ENCODE measurements at places on chromosomes 7 and 10. TPM values are rescaled to one million over a fixed set of nuclear protein-coding genes. Genes with fewer than 3 reads are reported as not detected.

- H3K4me3 ChIP-seq, result no peak overlapping the region
- no peak for DNase-seq
- peaks cover 16% of the 10 kb centered on the region for H3K27me3 ChIP-seq
- H3K27ac ChIP-seq, result no peak overlapping the region
- peaks cover 3% of the 10 kb centered on the region for H3K4me1 ChIP-seq
Measured at GRCh38 chr7:106332201-106332600, 47.4 kb upstream of the NAMPT start.

DNA sequence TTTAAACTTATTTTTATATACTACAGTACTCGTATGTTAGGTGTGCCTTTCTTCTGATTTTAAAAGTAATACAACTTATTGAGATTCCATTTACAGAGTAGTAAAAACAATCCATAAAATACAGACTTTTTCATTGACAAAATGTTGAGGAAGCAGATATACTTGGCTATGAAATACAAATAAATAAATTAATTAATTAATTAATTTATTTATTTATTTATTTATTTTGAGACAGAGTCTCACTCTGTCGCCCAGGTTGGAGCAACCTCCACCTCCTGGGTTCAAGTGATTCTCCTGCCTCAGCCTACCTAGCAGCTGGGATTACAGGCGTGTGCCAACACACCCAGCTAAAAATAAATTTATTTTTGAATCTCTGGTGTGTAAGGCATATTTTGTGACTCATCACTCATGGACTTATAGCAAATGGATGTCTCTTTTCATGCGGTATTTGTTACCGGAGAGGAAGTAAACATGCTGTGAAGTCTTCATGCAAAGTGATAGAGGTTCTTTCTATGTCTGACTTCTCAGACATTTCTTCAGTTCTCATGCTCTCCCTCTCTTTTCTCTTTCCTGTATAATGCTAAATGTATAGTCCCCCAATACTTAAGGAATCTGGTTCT is 20.2 kb upstream of the SRPK2 start:
- H3K27ac ChIP-seq, result no peak overlapping the region
- no peaks in the 10 kb centered on the region for H3K27me3 ChIP-seq
- no peak for DNase-seq
- H3K4me3 ChIP-seq, result no peak overlapping the region
- no peaks in the 10 kb centered on the region for H3K4me1 ChIP-seq

ABCC2 gene
- 3.4 TPM for total RNA-seq

DNA sequence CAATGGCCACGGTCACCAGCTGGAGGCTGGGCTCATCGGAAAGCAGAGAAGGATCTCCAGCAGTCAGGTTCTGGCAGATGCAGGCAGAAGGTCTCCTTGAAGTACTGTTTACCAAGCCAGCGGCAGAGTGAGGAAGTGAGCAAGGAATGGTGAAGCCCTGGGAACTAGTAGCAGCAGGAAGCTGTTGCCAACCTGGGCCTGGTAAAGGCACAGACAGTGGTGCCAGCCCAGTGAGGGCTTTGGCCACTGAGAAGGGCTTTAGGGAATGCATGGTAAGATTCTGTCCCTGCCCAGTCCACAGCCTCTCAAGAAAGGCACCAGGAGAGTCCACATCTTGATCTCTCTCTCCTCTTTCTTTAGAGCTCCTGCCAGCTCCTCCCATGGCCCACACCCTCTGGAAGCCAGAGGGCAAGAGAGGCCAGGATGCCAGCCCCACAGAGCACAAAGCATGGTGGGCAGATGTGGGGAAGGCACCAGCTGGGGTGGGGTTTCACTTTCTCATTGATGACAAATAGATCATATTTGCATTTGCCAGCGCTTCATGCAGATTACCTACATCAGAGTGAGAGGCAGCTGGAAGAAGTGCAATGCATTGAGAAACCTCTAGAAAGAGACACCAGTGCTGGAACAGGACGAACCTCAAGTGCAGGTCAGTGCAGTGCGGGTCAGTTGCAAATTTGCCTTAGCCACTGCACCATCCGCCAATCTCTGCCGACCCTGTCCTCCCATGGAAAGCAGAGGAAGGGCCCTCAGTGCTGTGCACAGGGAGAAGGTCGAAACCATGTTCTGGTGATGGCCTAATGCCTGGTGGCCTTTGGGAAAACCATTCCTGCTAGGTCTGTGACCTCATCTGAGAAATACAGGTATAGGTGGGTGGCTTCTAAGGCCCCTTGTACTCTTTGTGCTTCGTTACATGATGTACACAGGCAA is 667.8 kb upstream of the MKI67 start:
- no peak for DNase-seq
- no peak overlapping the region for H3K27ac ChIP-seq
- no peaks in the 10 kb centered on the region for H3K36me3 ChIP-seq
- H3K27me3 ChIP-seq, result peaks cover 10% of the 10 kb centered on the region

DNA sequence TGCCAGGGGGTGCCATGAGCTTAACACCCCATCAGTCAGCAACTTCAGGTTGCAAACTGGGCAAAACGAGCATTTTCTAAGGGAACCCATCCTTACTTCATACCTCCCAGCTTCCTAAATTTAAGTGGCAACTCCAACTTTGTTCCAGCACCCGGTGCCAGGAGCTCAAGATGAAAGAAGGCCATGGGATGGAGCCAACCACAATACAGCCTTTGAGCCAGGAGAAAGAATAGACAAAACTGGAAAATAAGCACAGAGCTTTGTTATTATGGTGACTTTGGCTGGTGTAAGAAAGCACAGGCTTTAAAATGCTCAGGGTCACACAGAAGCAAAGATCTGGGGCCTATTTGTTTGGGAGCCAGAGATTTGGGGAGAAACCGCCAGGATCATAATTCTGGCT is 388.7 kb upstream of the MGMT start:
- H3K4me1 ChIP-seq, result no peaks in the 10 kb centered on the region
- peaks cover 14% of the 10 kb centered on the region for H3K27me3 ChIP-seq
- no peak overlapping the region for H3K27ac ChIP-seq
- H3K4me3 ChIP-seq, result no peak overlapping the region
- DNase-seq, result no peak

COMMD3 gene
- 50.1 TPM for total RNA-seq

DNA sequence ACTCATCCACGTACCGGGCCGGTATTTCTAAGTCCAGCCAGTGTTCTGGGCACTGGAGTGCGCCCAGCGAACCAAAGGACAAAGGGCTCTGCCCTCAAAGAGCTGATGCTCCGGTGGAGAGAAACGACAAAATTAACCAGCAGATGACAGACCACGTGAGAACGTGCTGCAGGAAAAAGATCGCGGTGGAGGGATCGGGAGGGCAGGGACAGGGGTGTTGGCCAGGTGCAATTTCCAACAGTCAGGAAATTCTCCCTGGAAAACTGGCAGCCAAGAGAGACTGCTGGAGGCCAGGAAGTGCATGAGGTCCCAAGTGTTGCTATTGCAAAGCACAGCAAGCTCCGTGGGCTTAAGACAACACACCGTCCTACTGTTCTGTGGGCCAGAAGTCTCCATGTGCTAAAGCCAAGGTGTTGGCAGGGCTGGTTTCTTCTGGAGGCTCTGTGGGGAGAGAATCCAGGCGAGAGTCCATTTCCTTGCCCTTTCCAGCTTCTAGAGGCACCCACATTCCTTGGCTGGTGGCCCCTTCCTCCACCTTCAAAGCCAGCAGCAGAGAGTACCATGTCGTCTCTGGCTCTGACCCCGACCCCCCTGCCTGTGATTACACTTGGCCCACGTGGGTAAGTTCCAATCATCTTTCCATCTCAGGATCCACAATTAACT is 21.3 kb upstream of the AMZ1 start:
- H3K27ac ChIP-seq, result no peak overlapping the region
- no peak for DNase-seq
- H3K4me3 ChIP-seq, result no peak overlapping the region
- no peaks in the 10 kb centered on the region for H3K36me3 ChIP-seq
- peaks cover 18% of the 10 kb centered on the region for H3K27me3 ChIP-seq
- peaks cover 9% of the 10 kb centered on the region for H3K4me1 ChIP-seq

DNA sequence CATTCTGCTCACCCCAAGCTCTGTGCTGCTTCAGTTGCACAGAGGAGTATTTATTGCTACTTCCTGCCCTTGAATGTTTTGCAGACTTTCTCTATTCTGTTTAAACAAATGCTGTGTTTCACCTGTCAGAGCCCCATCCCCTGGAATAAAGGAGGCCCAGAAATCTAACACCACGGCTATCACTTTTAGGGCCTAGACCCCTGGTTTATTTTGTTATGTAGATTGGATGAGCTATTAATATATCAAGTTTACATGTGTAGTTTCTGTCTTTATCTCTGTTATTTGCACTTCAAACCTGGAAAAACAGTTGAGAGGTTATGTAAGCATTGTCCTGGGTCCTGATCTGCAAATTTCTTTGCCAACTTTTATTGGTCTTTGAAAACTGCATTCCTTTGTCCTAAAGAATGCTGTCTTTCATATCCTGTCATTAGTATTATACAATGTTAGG is 630.1 kb downstream of the PARD3 start:
- no peaks in the 10 kb centered on the region for H3K4me1 ChIP-seq
- DNase-seq, result no peak
- H3K4me3 ChIP-seq, result no peak overlapping the region
- H3K27ac ChIP-seq, result no peak overlapping the region
- peaks cover 6% of the 10 kb centered on the region for H3K27me3 ChIP-seq

DNA sequence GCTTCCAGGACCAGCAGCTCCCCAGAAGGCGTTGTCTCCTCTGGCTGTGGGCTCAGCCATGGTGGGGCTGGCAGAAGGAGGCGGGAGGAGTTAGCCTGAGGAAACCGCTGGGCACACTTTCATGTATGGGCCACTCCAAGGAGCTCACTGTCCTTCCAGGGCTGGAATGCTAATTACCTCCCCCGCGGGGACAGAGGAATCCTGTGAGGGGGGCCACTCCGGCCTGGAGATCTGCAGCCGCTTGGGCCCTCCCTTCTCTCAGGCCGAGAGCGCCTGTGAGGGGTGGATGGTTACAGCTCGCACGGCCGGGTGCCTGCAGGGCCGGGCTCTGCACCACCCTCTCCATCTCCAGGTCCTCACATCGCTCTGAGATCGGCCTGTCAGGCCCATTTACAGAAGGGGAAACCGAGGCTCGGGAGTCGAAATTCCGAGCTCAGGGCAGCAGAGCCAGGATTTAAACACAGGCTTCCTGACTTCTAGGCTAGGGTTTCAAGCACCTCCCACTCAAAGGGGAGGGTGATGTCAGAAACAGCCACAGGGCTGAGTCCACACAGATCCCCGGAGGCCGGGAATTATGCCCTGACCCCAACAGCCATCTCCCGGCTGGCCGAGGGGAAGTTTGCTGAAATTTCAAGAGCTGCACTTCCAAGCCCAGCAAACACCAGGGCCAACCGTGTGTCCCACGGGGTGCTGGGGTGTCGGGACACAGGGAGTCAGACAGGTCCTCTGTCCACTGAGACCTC is 59.1 kb downstream of the PDGFA start:
- no peaks in the 10 kb centered on the region for H3K27me3 ChIP-seq
- H3K4me1 ChIP-seq, result no peaks in the 10 kb centered on the region
- no peak overlapping the region for H3K27ac ChIP-seq
- DNase-seq, result no peak
- no peaks in the 10 kb centered on the region for H3K36me3 ChIP-seq

SRRM3 gene
- not detected for total RNA-seq

DNA sequence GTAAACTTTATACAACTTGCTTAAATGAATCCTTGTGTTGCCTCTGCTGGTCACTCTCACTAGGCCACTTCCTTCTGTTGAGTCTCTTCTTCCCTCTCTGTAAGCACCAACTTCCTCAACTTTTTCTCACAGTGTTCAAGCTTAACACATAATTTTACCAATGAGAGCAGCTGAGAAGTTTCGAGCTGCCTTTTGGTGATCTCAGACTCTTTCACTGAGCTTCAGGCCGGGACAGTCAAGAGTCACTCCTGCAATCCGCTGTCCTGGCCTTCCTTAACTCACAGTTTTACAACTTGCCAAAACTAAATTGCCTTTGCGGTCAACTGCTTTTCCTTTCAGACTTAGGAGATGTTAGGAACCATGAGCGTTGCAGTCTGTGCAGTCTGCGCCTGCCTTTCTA is 47.4 kb downstream of the PRPF18 start:
- no peak overlapping the region for H3K4me3 ChIP-seq
- H3K27ac ChIP-seq, result no peak overlapping the region
- peaks cover 20% of the 10 kb centered on the region for H3K36me3 ChIP-seq
- DNase-seq, result no peak

- H3K27me3 ChIP-seq, result no peaks in the 10 kb centered on the region
- H3K36me3 ChIP-seq, result peaks cover 5% of the 10 kb centered on the region
- H3K27ac ChIP-seq, result peak overlapping the region; percentile 95
- H3K4me3 ChIP-seq, result peak overlapping the region; percentile 100
Measured at GRCh38 chr7:135661311-135662122, 797 bp upstream of the STMP1 start.

DNA sequence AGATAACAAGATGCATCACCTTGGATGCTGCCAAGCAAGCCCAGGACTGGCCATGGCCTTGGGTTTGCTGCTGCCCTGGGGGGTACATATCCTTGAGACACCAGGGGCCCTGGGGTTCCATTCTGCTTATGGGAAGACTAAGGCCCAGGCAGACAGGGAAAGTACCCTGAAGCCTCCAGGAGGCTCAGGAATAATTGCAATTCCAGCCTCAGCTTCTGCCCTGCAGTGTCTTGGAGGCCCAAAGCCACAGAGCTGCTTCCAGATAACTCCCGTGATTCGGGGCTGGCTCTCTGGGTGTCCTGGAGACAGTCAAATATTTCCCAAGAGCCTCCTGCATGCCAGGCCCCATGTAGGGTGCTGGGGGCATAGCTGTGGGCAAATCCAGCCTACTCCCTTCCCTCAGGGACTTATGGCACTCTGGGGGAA is 22.6 kb downstream of the MYL10 start:
- no peak overlapping the region for H3K4me3 ChIP-seq
- no peak for DNase-seq
- H3K27ac ChIP-seq, result no peak overlapping the region
- H3K27me3 ChIP-seq, result no peaks in the 10 kb centered on the region

GRCh38 chr10:49653273-49653929 is 26.1 kb upstream of the C10orf53 start:
- peaks cover 4% of the 10 kb centered on the region for H3K36me3 ChIP-seq
- H3K27me3 ChIP-seq, result peaks cover 30% of the 10 kb centered on the region
- no peak for DNase-seq
- H3K4me3 ChIP-seq, result no peak overlapping the region

COL1A2 gene
- total RNA-seq, result not detected

- H3K4me3 ChIP-seq, result no peak overlapping the region
- no peaks in the 10 kb centered on the region for H3K4me1 ChIP-seq
- H3K27ac ChIP-seq, result no peak overlapping the region
- H3K36me3 ChIP-seq, result no peaks in the 10 kb centered on the region
Measured at GRCh38 chr10:60043561-60044241, 137.3 kb upstream of the CCDC6 start.

GRCh38 chr10:125982260-125982948 is 86.0 kb downstream of the FANK1 start:
- no peak overlapping the region for H3K27ac ChIP-seq
- H3K36me3 ChIP-seq, result no peaks in the 10 kb centered on the region
- H3K4me3 ChIP-seq, result no peak overlapping the region
- no peak for DNase-seq
- H3K4me1 ChIP-seq, result peaks cover 5% of the 10 kb centered on the region
- peaks cover 15% of the 10 kb centered on the region for H3K27me3 ChIP-seq

Measured in natural killer cell treated with Interleukin-12 subunit alpha and Interleukin-12 subunit beta and Interleukin-15 and Interleukin-18, amount 100 ng/mL, for 72 hours (primary cell).